ENCODE measurements at places on chromosomes 3 and 15.

DNA sequence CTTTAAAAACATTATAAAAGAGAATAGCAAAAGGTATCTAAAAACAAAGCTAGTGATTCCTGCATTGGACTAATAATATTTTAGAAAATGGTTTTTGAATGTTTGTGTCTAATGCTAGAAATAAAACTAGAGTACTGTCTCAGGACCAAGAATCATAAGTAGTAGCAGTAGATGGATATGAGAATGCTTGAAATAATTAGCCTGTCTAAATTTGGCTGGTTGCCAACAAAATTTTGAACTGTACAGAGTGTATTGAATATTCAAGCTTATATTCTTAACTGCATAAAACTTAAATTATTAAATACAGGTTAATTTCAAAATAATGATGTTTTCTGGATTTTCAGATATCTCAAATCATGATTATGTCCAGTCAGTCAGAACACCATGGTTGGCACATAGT lies 14.0 kb downstream of the ABHD5 start:
- DNase-seq: no peak

DNA sequence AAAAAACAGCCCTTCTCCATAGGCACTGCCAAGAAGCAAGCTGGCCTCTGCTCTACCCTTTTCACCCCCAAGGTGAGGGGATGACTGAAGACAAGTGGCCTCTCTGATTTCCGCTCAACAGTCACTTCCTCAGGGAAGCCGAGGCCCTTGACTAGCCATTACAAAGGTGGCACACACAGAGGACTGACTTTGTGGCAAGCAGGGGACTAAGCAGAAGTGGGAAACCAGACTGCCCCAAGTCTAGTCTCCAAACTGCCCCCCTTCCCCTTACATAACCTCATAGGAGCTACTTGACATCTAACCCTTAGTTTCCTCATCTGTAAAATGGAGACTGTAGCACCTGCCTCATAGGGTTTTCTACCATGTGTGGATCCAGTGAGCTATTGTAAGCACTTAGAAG lies 118.9 kb downstream of the FOXP1 start:
- no peak for DNase-seq

DNA sequence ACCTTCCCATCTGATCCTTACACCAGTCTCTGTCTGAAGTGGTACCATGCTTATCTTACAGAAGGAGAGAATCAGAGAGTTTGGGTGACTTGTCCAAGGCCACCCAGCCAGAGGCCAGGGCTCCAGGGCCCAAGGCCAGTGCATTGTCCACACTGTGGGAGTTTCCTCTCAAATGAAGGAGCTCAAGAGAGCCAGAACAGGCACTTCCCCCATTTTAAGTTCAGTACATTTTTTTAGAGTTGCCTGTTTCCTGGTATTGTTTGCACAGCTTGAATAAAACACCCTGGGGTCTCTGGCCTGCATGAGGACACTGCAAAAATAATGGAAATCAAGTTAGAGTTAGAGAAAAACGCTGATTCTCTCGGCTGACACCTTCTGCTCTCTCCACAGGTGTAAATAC lies 284.0 kb downstream of the SQOR start:
- no peak for DNase-seq

GRCh38 chr15:92499731-92500530 lies 106.2 kb downstream of the ST8SIA2 start:
- no peak for DNase-seq

DNA sequence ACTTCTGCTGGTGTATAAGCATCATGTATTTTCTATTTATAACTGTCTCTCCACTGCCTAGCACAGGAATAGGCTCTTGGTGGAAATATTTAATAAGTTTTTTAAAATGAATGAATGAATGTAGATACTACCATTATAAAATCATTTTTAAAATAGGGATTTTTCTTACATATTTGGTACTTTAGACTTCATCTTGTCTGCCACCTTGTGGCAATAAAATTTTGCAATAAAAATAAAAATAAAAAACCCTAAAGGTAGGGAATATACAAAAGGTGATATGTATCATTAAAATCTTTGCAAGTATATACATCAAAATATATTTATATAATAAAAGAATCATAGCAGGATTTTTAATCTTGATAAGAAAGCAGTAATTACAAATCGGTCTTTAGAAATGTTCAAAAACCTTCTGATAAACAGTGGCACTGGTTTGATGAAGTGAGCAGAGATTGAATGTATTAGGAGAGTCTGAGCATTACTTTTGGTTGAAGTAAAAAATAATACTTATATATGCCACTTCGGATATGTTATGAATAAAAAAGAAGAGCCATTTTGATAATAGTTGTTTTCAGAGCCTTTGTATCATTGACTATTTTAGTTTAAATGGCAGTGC lies 95.2 kb downstream of the SPATA16 start:
- no peak for DNase-seq

GRCh38 chr3:99951701-99952100 lies 134.0 kb downstream of the CMSS1 start:
- no peak for DNase-seq

GRCh38 chr15:35757765-35758164 lies 211.8 kb upstream of the DPH6 start:
- DNase-seq: no peak

GRCh38 chr15:64315216-64315615 lies 40.8 kb downstream of the CSNK1G1 start:
- no peak for DNase-seq

DNA sequence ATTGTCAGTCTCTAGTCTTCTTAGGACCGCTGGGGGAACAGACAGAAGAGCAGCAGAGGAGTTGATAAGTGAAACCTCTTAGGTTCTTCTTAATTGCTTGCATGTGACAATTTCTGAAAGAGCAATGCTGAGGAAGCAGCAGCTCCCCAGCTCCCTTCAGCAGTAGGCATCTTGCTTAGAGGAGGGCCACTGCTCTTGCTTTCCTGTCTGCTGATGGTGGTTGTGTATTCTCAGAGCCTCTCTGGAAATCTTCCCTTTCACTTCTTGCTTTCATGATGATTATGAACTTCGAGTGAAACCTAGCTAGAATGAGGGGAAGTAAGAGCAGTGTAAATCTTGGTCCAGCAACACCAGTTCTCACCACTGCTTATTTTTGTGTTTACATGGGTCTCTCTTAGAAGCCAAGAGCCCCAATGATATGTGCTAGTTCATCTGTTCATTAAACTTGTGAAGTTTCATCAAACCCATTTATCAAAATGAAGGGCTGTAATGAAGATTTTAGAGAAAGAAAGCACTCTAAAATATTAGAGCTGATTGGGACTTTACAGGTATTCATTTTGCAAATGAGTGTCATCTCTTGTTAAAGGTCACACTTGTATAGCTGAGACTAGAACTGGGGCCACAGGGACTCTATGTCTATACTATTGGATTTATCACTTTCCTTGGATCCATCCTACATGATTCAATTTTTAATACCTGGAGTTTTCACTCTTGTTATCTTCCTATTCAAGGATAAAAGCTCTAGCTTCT lies 246.7 kb downstream of the LPP start:
- no peak for DNase-seq

- no peak for DNase-seq
Measured at GRCh38 chr3:46865546-46865945, 2.3 kb upstream of the MYL3 start.

GRCh38 chr15:78341057-78341987 lies 1.2 kb downstream of the CRABP1 start:
- DNase-seq: no peak

DNA sequence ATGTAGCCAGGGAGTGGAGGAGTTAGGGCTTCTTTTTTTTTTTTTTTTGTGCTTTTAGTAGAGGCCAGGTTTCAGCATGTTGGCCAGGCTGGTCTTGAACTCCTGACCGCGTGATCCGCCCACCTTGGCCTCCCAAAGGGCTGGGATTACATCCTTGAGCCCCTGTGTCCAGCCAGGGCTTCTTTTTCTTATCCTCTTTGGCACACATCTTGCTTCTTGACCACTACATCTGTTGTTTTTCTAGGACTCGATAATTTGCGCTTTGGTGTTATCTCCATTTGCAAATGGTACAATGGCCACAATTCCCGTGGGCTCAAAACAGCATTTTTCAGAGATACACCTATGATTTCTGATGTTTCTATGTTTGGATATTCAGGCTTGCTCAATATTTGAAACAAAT lies 4.2 kb downstream of the SKIL start:
- no peak for DNase-seq

Data from brain microvascular endothelial cell (primary cell).